D721Med (cell line): ENCODE measurements at places on chromosomes 12 and 14.

DNA sequence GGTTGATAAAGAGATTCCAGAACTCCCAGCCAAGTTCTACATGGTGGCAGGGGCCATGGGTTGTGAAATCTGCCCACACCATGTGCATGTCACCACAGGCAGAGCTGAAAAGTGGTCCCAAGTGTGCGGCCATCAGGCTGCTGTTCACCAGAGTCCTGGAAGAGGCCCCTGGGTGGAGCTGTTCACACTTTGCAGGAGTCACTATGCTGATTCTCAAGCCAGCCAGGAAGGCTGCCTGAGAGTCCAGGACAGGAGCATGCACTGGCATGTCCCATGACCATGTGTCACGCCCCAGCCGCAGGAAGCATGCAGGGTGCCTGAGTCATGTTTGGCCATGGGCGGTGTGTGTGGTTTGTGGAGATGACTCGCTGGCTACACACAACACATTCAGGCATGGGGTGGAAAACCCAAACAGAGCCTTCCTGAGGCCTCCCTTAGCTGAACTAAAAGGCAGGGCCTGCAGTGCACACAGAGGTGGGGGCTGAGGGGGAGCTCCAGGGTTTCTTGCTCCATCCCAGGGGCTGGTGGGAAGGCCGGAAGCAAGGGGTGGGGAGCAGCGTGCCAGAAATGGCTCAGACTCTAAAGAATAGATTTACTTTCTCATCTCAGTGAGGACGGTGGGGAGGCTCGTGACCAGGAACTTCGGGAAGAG, 19.4 kb downstream of the ABCB9 start:
- DNase-seq, result no peak

DNA sequence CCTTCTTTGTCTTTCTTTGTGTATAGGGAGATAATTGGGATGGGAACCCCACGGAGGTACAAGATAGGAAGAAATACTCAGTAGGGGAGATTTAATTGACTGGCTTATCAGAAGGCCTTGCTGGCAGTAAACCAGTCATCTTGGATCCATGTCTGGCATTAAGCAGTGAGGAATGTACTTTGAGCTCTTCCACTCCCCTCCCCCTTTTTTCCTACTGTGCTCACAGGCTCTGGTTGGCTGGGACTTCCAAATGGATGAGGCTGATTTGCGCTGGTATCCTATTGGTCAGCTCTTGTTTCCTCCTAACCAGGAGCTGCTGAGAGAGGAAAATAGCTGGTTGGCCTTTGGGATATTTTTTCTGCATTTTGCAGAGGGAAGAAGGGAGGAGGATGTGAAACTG, 24.7 kb downstream of the NGDN start:
- DNase-seq, result no peak

GRCh38 chr12:104680070-104680469, 223.3 kb downstream of the CHST11 start:
- no peak for DNase-seq

GRCh38 chr12:11853126-11853525, 203.7 kb downstream of the ETV6 start:
- no peak for DNase-seq

DNA sequence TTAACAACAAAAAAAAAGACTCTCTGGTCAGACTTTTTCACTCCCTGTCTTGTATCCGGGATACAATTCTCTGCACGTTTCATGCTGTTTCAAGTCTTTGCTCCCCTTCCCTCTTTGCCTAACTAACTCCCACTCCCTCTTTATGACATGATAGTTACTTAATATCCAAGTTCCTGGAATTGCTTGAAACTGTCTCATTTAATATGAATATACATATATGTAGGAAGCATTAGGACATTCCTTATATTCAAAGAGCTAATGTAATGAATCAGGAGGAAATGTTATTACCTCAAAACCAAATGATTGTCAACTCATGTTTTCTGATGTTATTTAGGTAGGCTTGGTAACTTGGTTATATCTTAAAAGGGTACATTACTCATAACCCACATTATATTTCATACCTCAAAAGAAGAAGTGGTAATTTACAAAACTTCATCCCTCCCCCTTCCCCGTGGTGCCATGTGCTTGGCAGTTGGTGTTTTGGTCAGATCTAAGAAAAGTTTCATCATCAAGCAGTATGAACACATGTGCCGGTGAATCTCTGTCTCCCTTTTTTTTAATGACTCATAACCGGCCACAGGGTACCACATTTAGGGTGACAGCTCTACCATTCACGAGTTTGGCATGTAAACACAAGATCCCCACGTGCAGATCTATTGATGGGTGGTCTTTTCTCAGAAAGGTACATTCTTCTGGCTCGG, 56.5 kb downstream of the HCAR2 start:
- no peak for DNase-seq

- no peak for DNase-seq
Observed at GRCh38 chr12:15545334-15545733, 223.0 kb downstream of the PTPRO start.

- DNase-seq, result no peak
Observed at GRCh38 chr14:100840286-100841065, 14.6 kb downstream of the MEG3 start.

DNA sequence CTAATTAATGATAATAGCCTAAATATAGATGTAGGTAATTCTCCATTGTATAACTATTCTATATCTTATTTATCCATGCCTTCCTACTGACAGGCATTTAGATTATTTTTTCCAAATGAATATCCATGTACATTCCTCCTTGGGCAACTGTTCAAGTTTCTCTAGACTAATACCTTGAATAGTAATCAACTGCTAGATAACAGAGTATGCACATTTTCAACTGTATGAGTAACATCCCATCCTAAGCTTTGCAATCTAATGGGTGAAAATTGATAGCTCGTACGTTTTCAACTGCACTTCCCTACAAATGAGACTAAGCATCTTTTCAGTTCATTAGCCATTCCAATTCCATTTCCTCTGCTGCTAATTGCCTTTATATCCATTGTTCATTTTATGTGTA, 37.0 kb downstream of the YAF2 start:
- DNase-seq, result no peak

DNA sequence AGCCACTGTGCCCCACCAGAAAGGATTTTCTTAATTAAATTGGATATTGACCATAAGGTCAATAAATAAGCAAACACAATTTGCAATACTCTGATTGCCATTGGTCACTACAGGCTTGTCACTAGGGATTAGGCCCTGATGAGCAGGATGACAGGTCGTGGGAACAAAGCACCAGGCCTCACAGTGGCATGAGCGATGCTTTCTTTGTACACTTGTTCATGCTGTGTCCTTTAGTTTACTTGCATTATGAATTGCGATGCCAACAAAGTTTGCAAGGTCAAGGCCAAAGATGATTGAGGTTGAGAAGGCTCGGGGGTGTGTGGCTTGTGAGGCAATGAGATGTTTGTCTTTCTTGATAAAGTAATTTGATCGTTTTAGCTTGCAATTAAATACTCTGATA, 136.0 kb downstream of the TTC8 start:
- DNase-seq, result no peak

DNA sequence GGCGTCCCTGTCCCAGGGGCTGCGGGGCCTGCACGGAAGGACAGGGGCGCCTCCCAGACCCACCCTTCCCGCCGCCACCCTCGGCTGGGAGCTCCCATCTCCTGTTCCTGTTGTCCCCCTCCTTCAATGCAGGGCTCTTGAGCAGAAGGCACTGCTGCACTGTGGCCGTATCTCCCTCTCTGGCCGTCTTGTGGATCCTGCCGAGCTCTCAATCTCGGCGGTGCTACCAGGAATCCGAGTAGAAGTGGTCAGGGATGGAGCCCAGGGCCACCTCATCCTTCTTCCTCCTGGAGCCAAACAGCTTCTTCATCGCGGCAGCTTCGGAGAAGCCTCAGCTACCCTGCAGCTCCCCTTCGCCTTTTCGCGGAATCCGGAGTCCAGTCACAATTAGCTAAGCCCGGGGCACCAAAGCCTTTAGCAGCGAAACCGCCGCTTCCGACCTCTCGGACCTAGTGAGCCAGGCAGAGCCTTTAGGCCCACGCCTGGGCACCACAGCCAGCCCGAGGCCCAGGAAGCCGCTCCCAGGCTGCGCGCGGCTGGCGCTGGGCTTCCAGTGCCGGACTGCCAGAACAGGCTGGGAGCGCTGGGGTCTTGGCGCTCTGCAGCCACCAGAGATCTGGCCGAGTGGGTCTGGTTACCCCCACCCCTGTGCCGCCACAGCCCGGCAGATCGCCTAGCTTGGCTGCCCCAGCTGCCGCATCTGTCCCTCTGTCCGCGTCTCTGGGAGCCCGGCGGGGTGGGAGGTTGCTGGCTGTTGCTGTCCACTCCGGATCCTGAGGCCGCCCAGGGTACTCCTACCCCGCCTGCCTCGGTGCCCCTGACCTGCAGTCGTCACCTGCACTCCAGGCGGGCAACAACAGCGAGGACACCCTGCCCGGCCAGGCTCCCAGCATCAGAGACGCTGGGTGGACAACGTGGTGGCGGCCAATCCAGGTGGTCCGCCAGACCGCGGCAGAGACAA, 69.1 kb downstream of the ASCL4 start:
- no peak for DNase-seq
